NCI-H2171 treated with DMSO at 0.1 percent for 48 hours (cell line): ENCODE measurements at places on chromosomes 5 and 9.

DNA sequence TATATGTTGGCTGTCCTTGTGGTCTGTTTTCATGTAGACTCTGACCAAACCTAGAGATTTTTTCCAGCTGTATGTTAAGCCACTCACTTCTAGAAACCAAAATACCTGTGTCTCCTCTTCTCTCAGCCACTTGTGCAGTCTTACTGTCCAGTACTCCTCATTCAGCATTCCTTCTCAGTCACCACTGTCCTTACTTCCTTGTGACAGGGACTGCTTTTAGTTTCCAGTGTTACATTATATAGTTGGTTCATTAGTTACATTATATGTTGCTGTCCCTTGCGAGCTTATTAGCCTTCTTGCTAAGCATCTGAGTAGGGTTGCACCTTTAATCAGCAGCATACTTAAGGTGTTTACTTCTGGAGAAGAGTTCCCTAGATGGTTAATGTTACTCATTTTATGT, 4.3 kb downstream of the ATP6V1G1 start:
- no peak for DNase-seq

- DNase-seq, result no peak
These were observed 500.4 kb upstream of the PAPPA start for GRCh38 chr9:115653171-115653606.

- no peak for DNase-seq
These were observed 184.0 kb downstream of the SPOCK1 start for GRCh38 chr5:137315109-137315508.

GRCh38 chr9:70880535-70880934, 240.9 kb downstream of the TRPM3 start:
- no peak for DNase-seq

DNA sequence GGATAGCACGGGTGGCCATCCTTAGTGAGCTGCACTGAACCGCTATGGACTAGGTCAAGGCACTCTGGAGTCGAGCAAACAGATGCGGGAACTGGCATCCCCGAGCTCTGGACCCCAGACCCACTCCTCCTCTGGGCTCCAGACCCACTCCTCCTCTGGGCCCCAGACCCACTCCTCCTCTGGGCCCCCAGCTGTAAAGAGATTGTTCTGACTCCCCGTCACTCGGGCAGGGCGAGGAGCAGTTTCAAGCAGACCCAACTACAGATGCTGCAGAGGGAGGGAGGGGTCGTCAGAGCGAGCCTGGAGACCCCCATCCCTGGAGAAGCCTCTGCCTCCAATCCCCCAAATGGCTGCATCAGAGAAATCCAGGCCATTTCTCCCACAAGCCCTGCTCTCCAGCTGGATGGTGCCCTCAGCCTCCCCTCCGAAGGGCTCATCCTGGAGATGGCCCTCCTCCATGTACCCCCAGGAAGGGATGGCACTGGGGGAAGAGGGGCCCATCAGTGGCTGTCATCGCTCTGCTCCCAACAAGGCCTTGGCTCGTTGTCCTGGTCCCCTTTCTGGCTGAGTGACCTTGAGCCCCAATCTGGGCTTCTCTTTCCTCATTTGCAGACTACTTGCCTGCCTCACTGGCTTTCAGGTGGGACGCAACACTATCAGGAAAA, 38.7 kb downstream of the DUSP1 start:
- no peak for DNase-seq

- DNase-seq, result no peak
These were observed 295.7 kb downstream of the ARHGEF28 start for GRCh38 chr5:73921741-73922140.

- no peak for DNase-seq
These were observed 31.2 kb downstream of the ZDHHC21 start for GRCh38 chr9:14662060-14662453.

GRCh38 chr5:33536802-33537201, 96.0 kb downstream of the TARS1 start:
- DNase-seq, result no peak

- no peak for DNase-seq
These were observed 226.6 kb upstream of the ADCY2 start for GRCh38 chr5:7169240-7169878.

- DNase-seq, result peak; percentile 35
These were observed 8.4 kb upstream of the SETD9 start for GRCh38 chr5:56900858-56901578.
